ENCODE measurements at places on chromosomes 1 and 21.

DNA sequence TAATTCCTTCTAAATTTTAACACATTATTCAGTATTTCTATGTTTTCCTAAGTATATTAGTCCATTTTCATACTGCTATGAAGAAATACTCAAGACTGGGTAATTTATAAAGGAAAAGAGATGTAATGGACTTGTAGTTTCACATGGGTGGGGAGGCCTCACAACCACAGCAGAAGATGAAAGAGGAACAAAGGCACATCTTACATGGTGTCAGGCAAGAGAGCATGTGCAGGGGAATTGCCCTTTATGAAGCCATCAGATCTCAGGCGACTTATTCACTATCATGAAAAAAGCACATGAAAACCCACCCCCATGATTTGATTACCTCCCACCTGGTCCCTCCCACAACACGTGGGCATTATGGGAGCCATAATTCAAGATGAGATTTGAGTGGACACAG is 15.6 kb downstream of the GBP5 start:
- no peak for DNase-seq

GRCh38 chr1:25163986-25164385 is 68.3 kb downstream of the SYF2 start:
- DNase-seq: no peak

- no peak for DNase-seq
Measured at GRCh38 chr1:151799179-151800022, 5.8 kb downstream of the LINGO4 start.

GRCh38 chr1:189323091-189323490 is 1154.6 kb downstream of the BRINP3 start:
- no peak for DNase-seq

- DNase-seq: no peak
Measured at GRCh38 chr1:232568906-232569553, 60.9 kb downstream of the SIPA1L2 start.

- no peak for DNase-seq
Measured at GRCh38 chr1:64482720-64483119, 12.8 kb downstream of the CACHD1 start.

DNA sequence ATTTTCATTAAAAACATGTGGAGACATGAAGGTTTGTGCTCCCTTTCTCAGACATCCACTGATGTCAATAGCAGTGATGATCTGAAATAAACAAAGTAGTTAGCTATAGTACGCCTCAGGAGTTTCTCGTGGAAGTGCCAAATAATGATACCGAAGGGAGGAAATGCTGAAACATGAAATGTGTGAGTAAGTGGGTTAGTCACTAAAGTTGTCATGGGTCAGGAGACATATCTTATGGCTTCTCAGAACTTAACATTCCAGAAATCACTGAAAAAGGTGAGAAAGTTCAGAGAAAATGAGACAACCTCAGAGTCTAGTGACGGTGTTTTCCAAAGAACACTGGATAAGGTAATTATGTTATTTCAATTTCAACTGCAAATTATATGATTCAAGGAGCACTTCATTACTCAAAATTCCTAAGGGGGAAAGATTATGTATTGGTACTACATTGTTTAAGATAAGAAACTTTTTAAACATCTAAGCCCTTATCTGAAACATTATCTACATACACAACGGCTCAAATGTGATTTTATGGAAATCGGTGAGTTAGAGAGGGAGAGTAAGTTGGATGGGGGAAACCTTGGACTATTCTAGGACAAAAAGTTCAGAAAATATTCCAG is 20.6 kb downstream of the NIBAN1 start:
- no peak for DNase-seq

DNA sequence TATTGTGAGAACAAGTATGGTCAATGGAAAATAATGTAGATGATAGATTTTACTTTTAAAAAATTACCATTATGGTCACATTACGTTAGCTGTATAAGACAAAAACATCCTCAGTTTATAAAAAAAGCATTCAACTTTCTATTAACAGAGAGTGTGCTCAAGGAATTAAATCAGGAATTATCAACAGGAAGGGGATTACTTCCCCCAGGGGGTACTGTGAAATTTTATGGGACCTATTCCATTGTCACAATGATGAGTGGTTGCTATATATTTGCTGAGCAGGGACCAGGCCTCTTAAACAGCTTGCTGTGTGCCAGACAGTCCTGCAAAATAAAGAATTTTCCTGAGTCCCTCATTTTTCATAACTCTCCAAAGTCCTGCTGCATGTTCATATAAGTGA is 21.2 kb downstream of the JAM2 start:
- no peak for DNase-seq

GRCh38 chr1:163273766-163274441 is 47.9 kb upstream of the NUF2 start:
- DNase-seq: no peak

DNA sequence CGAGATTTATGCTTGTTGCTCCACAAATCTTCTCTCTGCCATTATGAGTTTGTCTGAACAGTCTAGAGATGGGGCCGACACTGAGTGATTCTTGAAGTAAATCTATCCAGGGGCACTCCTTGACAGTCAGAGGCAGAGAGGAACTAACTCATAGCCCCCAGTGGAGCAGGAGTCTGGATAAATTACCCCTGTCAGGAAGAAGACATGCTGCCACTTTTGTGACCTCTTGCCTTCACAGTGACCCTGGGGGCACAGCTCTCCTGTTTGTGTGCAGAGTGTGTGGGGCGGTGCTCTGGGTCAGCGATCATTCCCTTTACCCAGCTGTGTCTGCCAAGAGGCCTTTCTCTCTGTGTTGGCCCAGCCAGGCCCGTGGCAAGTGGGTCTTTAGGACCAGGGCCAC is 29.5 kb downstream of the PEX14 start:
- no peak for DNase-seq

DNA sequence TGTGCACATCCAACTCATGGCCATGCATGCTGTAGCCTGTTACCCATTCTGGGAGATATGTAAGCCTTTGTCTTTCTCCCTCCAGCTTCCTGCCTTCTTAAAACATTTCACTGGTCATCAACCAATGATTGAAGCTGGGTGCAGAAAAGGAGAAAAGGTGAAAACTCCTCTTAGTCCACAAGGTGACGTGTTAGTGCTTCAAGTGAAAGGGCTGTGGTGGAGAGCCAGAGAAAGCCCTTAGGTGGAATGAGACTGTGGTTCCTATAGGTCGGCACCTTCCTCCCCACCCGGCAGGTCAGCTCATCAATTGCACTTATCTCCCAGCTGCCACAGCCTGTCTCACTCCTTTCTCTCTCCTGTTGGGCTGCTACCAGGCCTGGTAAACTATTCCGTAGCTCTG is 30.4 kb downstream of the ERG start:
- no peak for DNase-seq

- DNase-seq: no peak
Measured at GRCh38 chr1:153733970-153734369, 6.1 kb downstream of the INTS3 start.

DNA sequence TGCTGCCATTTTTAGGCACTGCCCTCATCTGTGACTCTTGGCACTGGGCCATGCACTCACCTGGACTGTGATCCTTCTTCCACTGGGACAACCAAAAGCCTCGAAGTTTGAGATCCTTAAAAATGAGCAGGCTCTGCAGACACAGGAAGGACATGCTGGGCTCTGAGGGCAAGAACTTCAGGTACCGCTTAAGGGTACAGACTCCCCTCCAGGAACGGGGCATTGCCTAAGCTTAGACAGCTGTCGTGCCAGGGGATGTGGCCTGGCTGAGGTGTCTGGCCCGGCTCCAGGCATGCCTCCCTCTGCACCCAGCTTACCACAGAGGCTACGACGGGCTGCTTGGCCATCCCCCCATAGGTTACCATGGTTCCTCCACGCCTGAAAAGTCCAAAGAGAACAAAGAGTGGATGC is 14.2 kb upstream of the SRSF4 start:
- no peak for DNase-seq

- peak; percentile 86 for DNase-seq
Measured at GRCh38 chr1:101276818-101277217, 40.0 kb downstream of the S1PR1 start.

GRCh38 chr1:177077734-177078499 is 86.6 kb downstream of the ASTN1 start:
- no peak for DNase-seq

GRCh38 chr1:167737169-167737568 is 15.4 kb downstream of the MPZL1 start:
- DNase-seq: no peak

- no peak for DNase-seq
Measured at GRCh38 chr1:245094954-245095353, 59.8 kb upstream of the KIF26B start.

DNA sequence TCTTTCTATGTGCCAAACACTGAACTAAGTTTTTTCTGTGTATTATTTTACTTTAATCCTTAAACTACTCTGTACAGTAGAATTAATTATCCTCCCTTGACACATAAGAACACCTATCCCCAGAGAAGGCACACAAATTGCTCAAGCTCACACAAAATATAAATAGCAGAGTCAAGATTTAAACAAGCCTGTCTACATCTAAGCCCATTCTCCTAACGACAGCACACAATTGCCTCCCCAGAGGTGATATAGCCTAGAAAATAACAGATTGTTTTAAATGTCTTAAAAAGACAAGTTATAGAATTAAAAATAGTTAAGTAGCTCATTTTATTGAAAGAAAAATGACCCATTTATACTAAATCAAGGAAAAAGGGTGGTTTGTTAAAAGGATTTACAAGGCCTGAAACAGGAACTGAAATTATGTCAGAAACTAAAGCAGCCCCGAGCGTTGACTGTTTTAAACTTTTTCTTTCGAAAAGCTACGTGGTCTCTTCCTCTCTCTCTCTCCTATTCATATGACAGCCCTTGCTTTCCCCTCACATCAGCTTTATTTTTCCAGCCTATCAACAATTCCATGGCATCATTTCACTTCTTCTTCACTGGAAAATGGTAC is 30.5 kb downstream of the TNFSF18 start:
- DNase-seq: peak; percentile 24

GRCh38 chr21:35677298-35677841 is 383.0 kb downstream of the SETD4 start:
- DNase-seq: no peak

- DNase-seq: no peak
Measured at GRCh38 chr21:30102871-30103270, 63.7 kb downstream of the CLDN17 start.

DNA sequence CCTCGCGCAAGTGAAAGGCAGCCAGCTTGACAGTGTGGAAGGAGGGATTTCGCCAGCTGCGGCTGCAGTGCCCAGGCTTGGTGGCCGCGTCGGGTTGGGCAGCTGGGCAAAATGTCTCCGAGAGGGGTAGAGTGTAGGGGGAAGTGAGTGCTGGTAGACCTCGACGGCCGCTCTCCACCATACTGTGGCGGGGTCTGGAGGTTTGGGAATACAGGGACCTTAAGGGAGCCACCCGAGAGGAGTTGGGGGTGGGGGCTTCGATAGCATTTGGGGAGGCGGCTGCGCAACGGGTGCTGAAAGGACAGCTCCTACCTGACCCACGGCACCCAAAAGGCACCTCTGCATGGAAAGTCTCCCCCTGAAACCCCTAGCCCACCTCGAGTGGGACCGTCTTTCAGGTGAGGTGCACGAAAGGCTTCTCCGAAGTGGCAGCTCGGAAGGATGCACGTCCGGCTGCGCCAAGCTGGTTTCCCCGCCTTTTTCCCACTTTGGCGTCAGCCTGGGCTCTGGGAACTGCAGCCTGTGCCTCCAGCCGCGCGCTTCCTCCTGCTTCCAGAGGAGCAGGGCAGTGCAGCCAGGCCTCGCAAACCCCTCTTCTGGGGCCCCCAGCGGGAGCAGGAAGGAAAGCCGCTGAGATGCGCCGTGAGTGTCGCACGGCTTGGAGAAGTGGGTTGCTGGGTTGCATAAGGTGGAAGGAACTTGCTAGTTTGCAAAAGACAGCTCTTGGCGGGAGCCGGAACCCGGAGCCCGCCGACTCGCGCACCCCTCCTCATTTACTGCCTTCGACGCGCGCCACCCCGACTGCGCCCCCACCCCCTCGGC is 531 bp upstream of the HMGN2 start:
- DNase-seq: peak; percentile 53

GRCh38 chr1:4140241-4140640 is 240.2 kb upstream of the C1orf174 start:
- no peak for DNase-seq

DNA sequence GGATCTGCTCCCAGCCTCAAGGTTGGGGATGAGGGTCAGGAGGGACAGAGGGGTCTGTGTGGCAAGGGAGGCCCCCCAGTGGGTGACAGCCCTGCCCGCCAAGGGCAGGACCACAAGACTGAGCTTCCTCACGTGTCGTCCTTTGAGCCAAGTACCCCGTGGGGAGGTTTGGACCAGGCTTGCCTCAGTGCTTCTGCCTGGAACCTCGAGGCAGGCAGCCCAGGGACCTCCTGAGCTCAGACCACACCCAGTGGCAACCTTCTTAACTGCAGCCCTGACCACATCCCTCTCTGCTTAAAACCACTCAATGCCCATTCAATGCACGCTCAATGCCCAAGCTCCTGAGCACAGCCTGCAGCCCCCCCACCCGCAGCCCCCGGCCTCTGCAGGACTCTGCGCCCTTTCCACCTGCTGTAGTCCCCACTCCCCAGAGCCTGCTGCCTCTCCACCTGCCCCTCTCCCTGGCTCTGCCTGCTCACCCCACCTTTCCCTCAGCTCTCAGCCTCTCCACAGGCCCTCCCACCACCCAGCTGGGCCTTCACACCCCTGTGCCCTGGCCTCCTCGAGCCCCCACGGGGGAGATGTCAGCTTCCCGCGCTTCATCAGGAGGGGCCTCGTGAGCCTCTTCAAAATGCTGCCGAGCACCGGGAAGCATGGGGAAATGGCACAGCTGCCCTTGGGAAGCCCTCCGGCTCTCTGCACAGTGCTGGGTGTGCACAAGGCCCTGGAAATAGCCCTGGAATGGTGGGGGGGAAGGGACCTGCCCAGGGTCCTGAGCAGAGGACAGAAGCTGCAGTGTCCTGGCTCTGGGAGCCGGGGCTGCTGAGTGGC is 129.3 kb upstream of the VAMP3 start:
- DNase-seq: no peak

- DNase-seq: no peak
Measured at GRCh38 chr1:62110198-62110817, 84.3 kb upstream of the L1TD1 start.
